ENCODE measurements at places on chromosomes 12 and 14. TPM values are rescaled to one million over a fixed set of nuclear protein-coding genes. Genes with fewer than 3 reads are reported as not detected.

DNA sequence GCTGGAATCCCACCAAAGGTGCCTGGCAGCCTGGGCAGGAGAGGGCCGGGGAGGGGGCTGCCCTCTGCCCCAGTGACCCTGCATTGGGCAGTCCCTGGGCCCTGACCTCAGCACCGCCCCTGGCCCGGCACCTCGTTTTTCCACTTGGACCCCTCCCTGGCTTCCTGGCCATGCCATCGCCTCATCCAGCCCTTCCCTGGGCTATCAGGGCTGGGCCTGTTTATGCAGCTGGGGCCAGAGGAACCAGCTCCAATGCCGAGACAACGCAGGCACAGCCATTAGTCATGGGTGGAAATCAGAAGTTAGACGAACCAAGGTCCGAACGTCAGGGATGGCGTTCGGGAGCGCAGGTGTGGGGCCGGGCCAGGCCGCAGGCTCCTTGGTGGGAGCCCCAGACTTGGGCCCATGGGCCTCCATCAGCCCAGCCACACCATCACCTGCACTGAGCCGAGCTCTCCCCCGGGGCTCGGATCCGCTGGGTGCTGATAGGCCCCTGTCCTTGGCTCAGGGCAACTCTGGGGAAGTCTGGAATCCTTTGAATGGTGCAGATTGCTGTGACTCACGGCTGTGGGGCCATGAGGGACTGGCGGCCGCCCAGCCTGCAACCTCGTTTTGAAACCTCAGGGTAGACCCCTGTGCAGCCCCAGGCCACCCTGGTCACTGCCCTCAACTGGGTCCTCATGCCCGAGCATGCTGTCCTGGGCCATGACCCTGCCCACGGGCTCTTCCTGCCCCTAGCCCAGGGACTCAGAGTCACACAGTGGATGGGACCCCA is 169.4 kb downstream of the KIF26A start:
- no peak for DNase-seq

- no peak for DNase-seq
Measured at GRCh38 chr12:116547955-116548501, 11.2 kb upstream of the MAP1LC3B2 start.

DNA sequence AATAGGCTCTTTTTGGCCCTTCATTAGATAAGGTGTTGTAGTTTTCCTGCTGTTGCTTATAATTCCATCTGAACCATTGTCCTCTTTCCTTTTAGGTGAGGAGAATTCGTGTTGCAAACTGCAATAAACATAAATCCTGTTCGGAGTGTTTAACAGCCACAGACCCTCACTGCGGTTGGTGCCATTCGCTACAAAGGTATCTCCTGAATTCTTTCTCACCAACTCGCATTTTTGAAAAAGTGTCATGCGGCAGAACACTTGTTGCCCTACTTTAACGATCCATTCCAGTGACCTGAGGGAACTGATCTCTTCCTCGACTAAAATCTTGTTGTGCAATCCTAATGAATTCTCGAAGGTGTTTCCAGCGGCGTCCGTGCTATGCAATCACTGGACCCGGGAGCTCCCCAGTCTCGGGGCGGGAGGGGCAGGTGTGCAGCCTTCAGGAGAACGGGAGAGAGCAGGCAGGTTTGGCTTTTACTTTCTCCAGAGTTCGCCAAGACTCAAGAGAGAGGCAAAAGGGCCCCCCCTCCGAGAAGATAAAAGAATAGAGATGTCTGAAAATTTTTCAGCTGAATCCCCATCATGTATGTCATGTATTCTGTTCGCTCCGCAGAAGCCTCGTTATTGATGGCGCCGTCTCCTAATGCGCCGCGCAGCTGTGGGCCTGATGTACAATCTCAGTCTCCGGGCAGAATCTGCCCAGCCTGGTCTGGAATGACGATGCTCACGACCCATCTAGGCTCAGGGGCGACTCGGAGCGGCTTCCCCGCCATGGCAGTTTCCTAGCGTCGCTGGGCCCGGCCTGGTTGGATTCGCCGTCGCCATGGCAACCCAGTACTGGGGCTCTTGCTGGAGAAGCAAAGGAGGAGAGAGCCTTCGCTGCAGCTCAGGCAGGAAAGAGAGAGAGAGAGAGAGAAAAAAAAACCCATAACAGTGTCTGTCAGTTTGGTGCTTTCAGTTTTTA is 38.2 kb downstream of the PLXNC1 start:
- peak; percentile 4 for DNase-seq

DNA sequence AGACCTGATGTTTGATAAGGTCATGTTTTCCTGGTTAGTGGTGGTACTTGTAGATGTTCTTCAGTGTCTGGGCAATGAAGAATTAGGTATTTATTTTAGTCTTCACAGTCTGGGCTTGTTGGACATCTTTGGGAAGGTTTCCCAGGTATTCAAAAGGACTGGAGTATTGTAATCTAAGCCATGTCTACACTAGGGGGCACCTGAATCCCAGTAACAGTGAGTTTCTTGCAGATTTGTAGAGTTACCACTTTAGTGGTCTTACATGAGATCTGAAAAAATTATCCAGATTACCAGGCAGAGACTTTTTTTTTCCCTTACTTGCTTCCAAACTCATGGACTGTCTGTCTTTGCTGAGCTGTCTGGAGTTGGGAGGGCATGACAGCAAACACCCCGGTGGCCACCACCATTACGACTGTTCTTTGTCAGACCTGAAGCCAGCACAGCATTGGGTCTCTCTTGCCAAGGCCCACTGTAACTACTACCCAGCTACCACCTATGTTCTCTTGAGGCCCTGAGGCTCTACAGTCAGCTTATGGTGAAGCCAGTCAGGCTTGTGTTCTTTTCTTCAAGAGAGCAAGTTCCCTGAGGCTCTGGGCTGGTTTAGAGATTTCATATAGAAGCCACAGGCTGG is 820.7 kb upstream of the FBXO33 start:
- no peak for DNase-seq

- DNase-seq = no peak
Measured at GRCh38 chr14:74710480-74710879, 2.4 kb downstream of the AREL1 start.

GRCh38 chr14:37550511-37550910 is 44.5 kb downstream of the FOXA1 start:
- DNase-seq = no peak

The TAS2R8 gene
- total RNA-seq = not detected

GRCh38 chr14:89422181-89422951 is 5.3 kb upstream of the FOXN3 start:
- DNase-seq = no peak
